ENCODE measurements at places on chromosomes 13 and 19.

- peak; percentile 15 for DNase-seq
Observed at GRCh38 chr19:42683917-42684513, 56.3 kb downstream of the PSG3 start.

DNA sequence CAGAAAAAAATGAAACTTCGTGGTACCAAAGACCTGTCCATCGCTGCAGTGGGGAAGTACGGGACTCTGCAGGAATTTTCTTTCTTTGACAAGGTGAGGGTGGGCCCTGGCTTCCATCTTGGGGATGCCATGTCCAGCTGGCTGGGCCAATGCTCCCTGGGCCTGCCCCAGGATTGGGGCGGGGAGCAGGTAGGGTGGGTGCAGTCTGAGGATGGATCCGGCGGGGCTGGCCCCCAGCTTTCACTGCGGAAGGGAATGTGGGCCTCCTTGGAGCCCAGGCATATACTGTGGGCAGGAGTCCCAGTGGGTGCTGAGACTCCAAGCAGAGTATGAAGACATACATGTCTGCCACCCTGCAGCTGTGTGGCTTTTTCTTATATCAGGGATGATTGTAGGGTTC lies 23.9 kb downstream of the SIN3B start:
- no peak for DNase-seq

GRCh38 chr13:99326012-99326411 lies 18.8 kb upstream of the GPR183 start:
- DNase-seq = no peak

DNA sequence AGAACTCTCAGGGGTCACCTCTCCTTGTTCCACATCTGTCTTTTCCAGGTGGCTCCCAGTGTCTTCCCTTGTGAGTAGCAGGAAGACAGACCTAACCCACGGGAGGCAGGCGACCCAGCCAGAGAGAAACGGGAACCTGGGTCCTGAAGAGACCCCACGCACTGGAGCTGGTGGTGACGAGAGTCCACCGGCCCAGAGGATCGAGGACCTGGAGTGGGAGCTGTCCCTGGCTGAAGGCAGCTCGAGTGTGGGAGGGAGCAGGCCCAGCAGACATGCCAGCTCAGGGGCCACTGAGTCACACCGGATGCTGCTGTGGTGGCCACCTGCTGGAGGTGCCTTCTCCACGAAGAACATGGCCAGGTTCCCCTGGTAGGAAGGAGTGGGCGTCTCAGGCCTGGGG lies 66.5 kb upstream of the ATP12A start:
- DNase-seq = no peak

DNA sequence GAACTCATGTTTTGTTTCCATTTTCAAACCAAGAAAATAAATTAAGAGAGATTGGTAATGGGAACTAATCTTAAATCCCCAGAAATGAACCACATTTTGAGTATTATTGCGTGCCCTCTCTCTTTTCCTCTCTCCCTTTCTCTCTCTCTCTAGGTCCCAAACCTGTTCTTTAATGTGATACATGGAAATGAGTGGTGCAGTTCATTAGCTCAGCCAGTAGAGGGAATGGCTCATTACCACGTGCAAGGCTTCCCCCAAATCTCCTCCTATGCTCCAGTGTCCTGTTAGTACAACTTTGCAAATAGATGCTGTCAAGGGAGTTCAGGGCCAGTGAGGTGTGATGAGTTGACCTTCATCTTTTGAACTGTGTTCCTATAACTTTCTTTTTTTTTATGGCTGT lies 178.4 kb downstream of the FGF9 start:
- DNase-seq = no peak

DNA sequence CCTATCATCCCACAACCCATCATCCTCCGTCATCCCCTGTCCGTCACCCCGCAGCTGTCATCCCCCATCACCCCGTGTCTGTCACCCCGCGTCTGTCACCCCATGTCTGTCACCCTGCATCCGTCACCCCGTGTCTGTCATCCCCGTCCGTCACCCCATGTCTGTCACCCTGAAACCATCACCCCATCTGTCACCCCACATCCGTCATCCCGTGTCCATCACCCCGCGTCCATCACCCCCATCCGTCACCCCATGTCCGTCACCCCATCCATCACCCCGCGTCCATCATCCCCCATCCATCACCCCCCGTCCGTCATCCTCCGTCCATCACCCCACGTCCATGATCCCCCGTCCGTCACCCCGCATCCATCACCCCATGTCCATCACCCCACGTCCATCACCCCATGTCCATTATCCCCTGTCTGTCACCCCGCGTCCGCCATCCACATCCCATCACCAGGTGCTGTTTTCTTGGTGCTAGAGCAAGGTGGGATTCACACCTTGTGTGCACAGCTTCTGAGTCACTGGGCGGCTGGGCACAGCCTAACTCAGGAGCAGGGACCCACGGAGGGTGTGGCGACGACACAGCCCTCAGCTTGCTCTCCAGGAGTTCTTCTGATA lies 24.2 kb downstream of the RASA3 start:
- no peak for DNase-seq

DNA sequence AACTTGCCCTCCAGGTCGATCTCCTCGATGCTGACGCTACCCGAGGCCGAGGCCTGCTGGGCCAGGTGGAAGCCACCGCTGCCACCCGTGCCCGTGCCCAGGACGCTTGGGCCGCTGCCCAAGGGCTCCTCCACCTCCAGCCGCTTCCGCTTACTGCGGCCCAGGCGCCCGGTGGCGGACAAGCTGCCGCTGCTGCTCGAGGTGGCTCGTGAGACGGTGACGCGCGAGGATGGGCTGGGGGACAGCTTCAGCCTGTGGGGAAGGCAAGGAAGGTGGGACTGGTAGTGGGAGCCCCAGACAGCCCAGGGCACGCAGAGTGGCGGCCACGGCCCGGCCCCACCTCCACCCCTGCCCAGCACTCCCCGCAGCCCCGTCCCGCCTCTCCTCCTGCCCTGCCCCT lies 6.5 kb upstream of the TIMM13 start:
- DNase-seq = no peak

All from stimulated activated CD4-positive, alpha-beta T cell treated with anti-CD3 and anti-CD28 coated beads, Interleukin-15, amount 100 ng/mL, for 48 hours (primary cell).